ENCODE measurements at places on chromosomes 7 and 10. TPM values are rescaled to one million over a fixed set of nuclear protein-coding genes. Genes with fewer than 3 reads are reported as not detected.

PTPRZ1 gene
- not detected for total RNA-seq

TEX36 gene
- not detected for total RNA-seq

NFE2L3 gene
- total RNA-seq: 8.6 TPM

OR2A12 gene
- total RNA-seq: not detected

OPALIN gene
- not detected for total RNA-seq

NAT16 gene
- 0.10 TPM for total RNA-seq

SFTPD gene
- total RNA-seq: 0.23 TPM

CPEB3 gene
- total RNA-seq: 0.37 TPM

ZDHHC4 gene
- total RNA-seq: 48.6 TPM

ACTA2 gene
- 17.4 TPM for total RNA-seq
